ENCODE measurements at places on chromosomes 5 and 9.

DNA sequence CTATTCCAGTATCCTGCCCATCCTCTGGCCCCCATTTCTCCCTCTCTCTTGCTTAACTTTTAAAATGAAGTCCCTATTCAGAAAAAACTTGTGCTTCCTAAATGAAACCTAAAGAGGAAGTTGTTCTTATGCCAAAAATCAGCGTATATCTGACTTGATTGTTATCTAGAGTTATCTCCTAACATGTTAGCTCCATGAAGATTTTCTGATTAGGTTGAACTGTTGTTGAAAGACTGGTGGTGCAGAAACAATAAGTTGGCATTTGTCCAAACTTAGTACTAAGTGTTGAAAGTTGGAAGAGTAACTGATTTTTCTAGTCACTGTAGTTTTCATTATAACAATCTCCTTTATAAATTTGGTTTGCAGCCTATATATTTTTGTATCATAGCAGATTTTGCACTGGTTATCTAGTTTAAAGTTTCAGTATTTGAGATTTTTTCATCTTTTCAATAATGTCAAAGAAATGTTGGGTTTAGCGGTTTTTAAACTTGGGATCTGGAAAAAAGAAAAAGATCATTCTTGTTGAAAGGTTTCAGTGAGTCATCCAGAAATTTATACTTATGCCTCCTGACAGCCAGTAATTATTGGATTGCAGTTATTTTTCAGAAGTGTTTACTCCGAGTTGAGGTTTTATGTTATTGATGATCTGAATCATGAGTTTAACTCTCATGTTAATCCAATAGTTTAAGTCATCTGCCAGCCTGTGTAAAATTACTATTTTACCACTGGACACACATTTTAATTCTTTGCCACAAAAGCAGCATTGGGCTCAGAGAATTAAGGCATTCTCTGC is 60.6 kb downstream of the PAM start:
- no peak for DNase-seq

DNA sequence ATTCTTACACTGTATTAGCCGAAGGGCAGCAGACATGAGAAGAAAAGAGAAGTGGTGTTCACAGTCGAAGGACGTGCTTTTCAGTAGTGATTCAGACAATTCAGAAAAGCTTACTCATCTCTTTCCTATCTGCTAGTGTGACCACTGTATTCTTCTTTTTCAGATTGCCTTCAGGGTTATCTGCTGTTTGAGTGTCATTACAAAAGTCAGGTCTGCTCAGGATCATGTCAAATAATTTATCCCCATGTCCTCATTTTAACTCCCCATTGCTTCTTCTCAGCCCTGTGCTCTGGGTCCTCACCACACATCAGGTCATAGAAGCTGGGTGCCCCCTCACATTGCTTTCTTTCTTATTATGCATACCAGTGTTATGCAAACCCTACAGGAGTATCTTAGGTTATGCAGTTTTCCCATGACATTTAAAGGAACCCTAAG is 394.0 kb downstream of the CETN3 start:
- DNase-seq = no peak

DNA sequence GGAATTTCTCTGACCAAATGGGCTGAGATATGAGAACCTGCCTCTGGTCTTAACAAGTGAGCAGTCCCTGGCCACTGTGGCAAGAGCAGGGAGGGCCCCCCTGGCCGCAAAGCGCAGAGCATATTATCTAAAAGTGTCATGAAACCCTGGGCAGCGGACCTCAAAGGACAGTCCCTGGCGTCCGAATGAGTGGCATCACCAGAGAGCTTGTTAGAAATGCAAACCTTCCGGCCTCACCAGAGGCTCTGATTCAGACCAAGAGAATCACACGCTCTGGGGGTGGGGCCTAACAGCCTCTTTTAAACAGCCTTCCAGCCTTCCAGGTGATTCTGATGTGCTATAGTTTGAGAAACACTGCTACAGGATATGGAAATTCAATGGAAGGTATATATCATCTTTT is 10.9 kb downstream of the PTPN3 start:
- no peak for DNase-seq

DNA sequence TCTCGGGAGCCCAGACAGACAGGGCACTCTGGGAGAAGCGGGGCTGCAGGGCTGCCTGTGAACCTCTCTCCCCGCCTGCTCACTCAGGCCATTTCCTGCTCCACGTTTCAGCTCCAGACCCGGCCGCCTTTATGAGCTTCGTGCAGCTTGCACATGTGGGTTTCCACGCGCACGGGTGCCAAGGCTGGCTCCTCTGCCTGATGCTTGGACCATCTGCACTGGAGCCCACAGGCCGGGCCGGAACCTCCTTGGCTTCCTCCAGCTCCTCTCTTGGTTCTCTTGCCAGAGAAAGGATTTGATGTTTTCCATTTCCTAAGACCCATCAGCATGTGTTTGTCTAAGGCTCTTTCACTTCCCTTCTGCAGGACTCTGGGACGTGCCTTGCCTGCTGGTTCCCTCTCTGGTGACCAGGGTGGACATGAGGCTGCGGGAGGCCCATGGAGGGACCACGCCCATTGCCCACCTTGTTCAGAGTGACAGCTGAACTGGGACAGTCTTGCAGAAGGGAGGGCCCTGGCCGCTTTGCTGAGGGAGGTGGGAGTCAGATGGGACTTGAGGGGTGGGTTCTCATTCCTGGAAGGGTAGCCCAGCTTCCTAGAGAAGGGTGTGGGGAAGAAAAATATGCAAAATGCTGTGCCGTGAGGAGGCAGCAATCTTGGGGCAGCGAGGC is 23.3 kb upstream of the COL5A1 start:
- no peak for DNase-seq

DNA sequence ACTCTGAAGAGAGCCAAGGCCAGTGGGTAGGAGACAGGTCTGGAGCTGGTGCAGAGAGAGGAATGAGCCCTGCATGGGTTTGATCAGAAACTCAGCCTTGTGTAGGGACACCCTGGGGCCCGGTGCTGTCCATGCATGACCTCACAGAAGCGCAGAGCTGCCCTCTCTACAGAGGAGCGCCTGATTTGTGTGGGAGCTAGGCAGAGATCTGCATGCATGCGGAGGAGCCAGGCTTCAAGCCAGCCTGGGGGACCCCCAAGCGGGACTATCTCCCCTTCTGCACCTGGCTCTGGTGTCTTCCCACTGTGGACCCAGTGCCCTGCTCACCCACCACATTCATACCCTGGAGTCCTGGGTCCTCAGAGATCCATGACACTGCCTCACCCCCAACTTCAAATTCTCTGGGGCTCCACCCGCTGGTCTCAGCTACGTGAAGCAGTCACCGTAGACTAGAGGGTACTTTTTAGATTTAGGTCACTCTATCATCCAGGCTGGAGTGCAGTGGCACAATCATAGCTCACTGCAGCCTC is 2.6 kb upstream of the LCN2 start:
- no peak for DNase-seq

GRCh38 chr5:142853682-142854081 is 83.5 kb downstream of the ARHGAP26 start:
- no peak for DNase-seq

- DNase-seq = no peak
These were observed 109.9 kb downstream of the TMEM174 start for GRCh38 chr5:73282923-73283322.

DNA sequence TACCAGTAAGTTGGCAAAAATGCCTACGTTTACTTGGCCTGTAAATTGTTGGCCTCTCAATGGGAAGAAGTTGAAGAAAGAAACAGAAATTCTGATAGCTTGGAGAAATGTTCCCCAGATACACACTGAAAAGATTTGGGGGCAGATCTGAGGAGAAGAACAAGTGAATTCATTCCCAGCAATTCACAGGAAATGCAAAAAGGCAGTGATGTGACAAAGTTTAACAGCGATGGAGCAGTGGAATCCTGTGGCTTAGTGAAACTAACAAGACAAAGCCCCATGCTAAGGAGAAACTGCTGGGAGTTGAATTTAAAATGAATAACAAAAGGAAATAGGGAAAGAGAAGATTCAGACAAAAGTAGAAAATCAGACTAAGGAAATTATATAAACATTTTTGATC is 213.2 kb upstream of the EDIL3 start:
- no peak for DNase-seq

- no peak for DNase-seq
These were observed 57.0 kb downstream of the FBN2 start for GRCh38 chr5:128480906-128481633.

GRCh38 chr5:56330167-56330566 is 97.0 kb upstream of the ANKRD55 start:
- no peak for DNase-seq

GRCh38 chr9:14313378-14313940 is 482 bp downstream of the NFIB start:
- DNase-seq = no peak

DNA sequence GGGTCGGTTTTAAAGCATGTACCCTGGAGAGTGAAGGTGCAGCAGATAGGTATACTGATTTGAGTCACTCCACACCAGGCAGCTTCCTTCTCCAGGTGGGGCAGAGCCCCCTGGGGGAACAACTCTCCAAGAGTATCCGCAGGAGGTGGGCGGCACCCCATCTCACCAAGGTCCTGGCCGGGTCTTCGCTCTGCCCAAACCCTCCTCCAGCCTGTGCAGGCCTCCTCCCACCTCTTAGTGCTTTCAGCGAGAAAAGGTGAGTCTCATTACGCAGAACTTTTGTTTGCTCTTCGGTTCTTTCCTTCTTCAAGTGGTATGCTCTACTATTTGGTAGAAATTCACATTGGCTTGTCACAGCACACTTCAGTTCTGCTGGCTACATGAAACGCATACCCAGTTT is 13.7 kb downstream of the SPACA9 start:
- no peak for DNase-seq

GRCh38 chr9:117278471-117279035 is 136.3 kb downstream of the ASTN2 start:
- DNase-seq = no peak

DNA sequence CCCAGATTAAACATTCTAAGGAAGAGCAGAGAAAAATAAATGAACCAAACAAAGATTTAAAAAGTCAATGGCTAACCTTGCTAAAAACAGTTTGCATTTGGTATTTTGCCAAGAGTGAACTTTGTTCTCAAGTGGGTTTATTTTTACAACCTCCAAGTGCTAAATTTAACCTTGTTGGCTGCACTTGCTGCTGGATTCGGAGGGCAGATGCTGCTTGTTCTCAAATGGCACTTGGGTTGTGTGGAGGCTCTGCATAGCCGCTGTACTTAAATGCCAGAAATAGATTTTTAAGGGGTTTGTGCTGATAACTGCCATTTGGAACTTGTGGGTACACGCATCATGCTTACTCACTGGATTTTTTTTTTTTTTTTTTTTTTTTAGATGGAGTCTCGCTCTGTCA is 13.3 kb upstream of the SPATA24 start:
- DNase-seq = no peak

GRCh38 chr9:33439731-33440130 is 7.7 kb downstream of the AQP3 start:
- DNase-seq = no peak

DNA sequence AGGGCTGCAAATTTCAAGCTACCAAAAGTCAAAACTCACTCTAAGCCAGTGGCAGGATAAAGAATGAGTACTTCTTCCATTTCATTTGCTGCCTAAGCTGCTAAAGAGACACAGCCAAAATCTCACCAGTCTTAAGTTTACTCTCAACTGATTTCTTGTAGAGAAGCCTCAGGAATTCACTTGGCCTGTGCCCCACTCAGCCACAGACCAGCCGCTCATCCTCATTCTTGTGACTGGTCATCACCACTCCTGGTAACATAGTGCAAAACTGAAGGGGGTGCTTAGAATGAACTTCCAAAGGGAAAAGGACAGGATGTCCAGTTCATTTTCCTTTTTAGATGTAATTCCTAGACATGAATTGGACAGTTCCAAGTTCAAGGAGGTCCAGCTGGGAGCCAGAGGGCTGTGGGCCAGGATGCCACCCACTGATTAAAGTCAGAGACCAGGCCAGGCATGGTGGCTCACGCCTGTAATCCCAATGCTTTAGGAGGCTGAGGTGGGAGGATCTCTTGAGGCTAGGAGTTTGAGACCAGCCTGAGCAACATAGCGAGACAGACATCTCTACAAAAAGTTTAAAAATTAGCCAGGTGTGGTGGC is 72.7 kb upstream of the RANBP3L start:
- DNase-seq = no peak

- DNase-seq = no peak
These were observed 47.2 kb downstream of the SECISBP2 start for GRCh38 chr9:89365532-89365912.

- no peak for DNase-seq
These were observed 197.3 kb upstream of the C9orf72 start for GRCh38 chr9:27770541-27770940.

GRCh38 chr5:151906246-151906645 is 18.4 kb downstream of the GLRA1 start:
- no peak for DNase-seq

- no peak for DNase-seq
These were observed 34.0 kb upstream of the PPP1R2B start for GRCh38 chr5:156815988-156816599.

DNA sequence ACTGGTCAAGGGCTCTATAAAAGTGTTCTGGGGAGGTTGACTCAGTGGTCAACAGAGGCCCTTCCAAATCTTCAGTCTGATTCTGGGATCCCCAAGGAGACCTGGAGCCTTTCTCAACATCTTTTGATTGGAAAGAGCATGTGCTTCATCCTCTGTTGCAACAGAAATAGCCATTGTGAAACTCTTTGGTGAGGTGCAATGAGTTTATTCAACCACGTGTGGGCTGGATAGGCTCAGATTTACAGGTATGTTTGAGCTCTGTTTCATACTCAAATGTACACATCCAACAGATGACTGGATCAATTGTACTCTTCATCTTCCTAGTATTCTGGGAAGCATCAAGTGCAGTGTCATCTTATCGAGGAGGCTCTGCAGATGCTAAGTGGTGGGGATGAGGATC is 60.5 kb downstream of the CTSL start:
- DNase-seq = no peak

- no peak for DNase-seq
These were observed 77.1 kb downstream of the GOLPH3 start for GRCh38 chr5:32096891-32097595.

DNA sequence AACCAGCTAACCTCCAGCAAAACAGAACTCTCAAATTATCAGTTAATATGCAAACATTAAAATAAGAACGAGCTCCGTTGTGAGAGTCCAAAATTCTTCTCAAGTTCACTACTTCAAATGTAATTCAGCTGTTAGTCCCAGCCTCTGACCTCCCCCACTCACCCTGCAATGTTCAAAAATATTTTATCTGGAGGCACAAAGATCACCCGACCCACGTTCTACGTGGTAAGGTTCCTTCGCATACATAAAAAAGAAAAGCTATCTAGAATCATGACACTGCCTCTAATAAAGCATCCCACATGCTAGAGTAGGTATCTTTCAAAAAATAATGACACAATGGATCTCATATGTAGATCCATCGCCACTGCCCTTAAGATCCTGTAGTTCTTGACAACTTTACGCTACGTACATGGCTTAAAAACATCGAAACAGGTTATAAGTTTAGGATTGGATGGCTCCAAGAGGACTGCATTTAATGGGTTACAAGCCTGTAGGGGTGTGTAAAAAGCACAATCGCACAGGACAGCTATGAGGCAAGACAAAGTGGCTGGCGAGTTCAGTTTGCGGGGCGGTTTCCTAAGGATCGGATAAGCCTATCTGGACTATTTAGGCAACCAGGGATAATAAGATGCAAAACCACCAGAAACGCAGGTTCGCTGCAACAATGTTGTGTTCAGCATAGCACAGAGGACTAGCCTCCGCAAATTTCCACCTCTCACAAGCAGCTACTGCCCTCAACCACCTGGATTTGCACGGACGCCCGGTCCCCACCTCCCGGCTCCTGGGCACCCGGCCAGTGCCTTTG is 969 bp downstream of the CLK4 start:
- DNase-seq = peak; percentile 0

GRCh38 chr5:170120576-170120975 is 14.9 kb downstream of the FOXI1 start:
- no peak for DNase-seq

GRCh38 chr9:75896193-75896592 is 5.7 kb downstream of the PCSK5 start:
- no peak for DNase-seq
